ENCODE measurements at places on chromosomes 3 and 15.

GRCh38 chr15:80439140-80439539 is 35.0 kb downstream of the ARNT2 start:
- no peak for DNase-seq

DNA sequence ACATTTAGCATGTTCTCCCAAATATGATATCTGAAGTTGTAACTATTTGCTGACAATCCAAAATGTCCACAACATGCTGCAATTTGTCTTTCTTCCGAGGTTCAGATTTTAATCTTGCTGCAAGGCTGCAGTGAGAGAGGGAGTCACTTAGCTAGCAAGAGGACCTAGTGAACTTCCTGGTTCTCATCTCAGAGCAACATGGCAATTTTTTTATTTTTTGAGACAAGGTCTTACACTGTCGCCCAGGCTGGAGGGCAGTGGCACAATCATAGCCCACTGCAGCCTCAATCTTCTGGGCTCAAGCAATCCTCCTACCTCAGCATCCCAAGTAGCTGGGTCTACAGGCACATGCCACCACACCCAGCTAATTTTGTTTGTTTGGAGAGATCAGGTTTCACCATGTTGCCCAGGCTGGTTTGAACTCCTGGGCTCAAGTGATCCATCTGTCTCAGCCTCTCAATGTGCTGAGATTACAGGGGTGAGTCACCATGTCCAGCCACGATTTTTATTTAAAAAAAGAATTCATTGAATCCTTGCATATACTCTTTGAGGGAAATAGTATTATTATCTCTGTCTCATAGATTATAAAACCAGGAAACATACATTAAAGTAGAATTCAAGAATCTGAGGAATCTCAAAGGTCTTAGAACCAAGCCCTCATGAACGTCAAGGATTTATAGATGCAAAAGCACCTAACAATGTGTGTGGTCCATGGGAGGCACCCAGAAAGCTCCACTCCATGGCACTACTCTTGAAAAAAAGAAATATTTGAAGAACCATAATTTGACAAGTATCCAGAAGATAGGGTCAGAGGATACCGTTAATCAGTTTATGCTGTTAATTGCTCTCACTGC is 9.1 kb downstream of the HDC start:
- no peak for DNase-seq

DNA sequence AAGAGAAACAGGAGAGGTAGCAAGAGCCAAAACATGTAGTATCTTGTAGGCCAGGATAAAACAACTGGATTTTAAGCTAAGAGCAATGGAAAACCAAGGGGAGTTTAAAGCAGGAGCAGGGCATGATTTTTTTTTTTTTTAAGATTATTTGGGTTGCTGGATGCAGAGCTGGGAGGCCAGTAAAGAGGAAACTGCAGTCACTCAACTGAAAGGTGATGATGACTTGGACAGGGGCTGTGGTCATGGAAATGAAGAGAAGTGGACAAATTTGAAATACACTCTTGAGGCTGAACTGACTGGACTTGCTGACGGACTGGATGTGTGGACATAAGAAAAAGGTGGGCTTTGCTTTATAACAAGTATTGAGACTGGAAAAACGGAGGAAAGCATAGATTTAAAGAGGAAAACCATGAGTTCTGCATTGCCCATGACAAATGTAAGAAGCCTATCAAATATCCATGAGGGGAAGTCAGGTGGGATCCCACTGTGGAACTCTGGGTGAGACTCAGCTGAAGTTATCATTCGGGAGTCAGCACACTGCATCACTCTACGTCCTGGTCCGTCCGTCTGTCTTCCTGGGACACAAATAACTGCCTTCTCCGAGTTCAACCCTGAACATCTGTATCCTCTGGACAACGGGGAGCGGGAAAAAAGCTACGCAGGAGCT is 688 bp downstream of the XPC start:
- no peak for DNase-seq

DNA sequence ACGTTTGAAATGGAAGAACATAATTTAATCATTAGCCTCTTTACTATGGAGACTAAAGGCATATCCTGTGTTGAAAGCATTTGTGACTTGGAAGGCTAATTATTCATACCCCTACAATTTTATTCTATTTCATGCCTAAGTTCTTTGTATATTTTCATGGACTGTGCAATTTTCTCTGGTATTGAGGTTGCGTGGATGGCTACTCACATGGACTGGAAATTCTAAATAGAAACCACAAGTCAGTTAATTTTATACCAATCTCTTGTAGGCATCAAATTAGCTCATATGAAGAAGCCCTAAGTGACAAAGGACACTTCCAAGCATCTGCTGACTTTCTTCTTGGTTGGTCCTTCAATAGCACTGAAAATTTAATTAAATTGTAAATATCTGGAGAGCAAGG is 1353.5 kb downstream of the ROBO1 start:
- DNase-seq = no peak

- DNase-seq = no peak
These were observed 59.6 kb downstream of the ZBTB20 start for GRCh38 chr3:115087512-115087911.

GRCh38 chr3:116863822-116864589 is 154.4 kb downstream of the TUSC7 start:
- DNase-seq = no peak

DNA sequence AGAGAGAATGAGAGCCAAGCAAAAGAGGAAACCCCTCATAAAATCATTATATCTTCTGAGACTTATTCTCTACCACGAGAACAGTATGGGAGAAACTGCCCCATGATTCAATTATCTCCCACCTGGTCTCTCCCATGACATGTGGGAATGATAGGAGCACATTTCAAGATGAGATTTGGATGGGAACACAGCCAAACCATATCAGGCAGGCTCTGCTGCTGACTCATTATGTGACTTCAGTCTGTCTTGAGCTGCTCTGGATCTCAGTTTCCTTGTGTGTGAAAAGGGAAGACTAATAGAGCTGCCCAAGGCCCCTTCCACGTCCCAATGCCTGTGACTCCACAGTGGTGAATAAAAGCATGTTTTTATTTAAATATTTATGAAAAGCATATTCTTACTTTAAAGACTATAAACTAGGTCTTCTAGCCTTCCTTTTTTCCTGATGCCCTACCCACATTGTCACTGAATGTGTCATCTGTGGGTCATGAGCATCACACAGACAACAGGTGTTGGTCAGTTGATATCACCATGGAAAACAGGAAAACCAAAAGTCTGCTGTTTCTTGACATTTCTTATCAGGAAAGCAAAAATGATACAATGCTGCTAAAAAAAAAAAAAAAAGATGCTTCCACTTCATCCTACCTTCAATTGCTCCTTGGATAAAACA is 96.0 kb upstream of the PPP2R3A start:
- no peak for DNase-seq

GRCh38 chr3:65633018-65633638 is 405.6 kb downstream of the MAGI1 start:
- DNase-seq = no peak

DNA sequence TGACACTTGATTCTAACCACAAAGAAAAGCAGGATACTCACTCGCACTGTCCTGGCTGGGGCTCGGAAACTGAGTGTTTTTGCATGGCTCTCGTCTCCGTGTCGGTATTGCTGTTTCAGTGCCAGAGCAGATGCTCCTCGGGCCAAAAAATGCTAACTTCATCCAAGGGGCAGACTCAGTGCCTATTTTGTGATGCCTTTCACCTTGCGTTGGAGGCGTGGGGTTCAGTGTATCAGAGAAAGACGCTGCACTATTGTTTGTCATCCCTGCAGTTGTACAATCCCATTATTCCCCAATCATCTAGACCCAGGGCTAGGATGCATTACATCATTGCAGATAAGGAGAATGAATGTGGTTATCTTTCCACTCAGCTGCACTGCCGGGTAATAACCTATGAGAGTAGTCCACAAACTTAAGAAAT is 1.4 kb downstream of the CACNA2D3 start:
- no peak for DNase-seq

DNA sequence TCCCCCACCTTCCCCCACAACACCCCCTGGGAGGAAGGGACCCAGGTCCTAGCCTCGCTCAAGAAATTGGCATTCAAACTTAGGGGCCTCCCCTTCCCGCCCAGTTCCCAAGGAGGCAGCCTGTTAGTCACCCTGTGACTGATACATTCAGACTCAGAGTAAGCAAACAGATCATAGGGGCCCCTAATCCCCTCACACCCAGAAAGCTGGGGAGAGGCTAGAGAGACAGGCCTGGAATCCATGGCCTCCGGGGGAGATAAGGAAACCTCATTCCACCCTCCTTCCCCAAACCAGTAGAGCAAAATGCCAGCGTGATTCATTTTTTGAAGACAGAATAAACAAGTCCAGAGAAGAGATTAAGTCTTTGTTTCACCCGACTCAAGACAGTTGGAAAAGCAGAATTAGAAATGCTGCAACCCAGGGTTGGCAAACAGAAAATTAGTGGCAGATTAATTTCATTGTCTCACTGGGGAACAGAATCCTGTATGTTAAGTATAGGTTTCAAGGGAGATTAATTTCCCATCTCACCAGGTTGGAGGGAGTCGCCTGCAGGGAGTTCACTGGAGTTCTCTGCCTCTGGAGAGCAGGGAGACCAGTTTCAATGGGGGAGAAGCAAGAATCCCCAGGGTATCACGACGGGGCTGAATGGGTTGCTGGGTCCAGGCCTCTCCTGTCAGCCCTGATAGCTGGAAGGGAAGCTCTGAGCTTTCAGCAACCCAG is 268.3 kb downstream of the UACA start:
- no peak for DNase-seq

DNA sequence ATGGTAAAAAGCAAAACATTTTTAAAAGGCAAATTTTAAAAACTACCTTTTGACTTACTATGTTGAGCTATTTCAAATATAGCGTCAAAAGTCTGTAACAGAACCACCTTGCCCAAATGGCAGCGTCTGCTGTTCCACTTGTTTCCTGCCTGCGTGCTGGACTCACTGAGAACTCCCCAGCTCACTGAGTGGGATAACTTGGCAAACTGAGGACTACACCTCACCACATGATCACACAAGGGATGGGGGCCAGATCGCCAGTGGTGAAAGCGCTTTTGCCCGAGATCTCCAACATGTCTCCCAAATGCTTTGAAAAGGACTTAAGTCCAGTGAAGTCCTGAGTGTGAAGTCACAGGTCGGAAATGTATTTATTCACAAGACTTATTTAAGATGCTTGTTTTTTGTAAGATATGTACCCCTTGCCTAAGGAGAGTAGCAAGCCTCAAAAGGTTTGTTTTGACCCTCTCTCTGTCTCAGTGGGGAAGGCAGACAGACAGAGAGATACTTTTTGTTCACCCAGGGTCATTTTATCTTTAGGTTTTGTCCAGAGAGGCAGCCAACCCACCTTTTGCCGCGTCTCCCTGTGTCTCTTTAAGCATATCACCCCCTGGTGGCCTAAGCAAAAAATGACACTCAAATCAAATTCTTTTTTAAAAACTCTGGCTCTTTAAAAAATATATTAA is 192.6 kb downstream of the PDZRN3 start:
- DNase-seq = no peak

DNA sequence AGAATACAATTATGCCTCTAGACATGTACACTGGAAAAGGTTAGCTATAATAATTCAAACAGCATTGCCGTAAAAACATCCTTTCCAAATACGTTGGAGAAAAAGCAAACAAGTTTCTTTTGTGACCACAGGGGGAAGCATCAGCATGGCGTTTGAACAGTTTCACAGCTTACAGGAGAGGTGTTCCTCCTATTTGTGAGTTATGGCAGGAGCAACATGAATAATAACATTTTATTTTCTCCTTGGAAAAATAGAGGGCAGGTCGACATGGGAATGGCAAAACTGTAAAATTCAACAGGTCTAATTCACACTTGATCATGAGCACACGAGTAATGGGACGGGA is 39.7 kb upstream of the GADL1 start:
- DNase-seq = no peak

- no peak for DNase-seq
These were observed 110.5 kb upstream of the RAP2B start for GRCh38 chr3:153051427-153052095.

- DNase-seq = no peak
These were observed 9.6 kb upstream of the RASA2 start for GRCh38 chr3:141477224-141477623.

DNA sequence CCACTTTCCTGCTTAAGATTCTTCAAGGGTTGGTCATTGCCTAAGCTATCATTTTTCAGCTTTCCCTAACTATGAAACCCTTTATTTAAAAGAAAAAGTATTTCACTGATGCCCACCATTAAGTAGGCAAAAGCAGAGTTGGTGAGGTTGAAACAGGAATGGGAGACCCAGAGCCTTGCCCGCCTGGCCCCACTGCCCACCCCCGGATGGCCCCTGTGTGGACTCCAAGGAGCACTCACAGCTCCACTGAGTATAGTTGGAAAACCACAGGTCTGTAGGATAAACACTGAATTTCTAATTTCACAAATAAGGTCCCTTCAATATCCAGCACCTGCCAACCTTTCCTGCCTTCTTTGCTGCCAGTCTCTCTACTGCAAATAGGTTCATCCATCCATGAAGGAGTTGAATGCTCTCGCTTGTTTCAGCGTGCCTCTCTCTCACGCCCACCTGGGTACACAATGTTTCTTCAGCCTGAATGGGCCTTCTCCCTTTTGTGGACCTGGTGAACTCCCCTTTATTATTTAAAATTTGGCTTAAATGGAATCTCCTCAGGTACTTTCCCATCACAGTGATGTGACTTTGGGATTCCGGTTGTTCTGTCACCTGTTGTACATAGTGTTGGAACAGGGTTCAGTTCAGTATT is 8.7 kb upstream of the ACAP2 start:
- no peak for DNase-seq

GRCh38 chr3:194868831-194869230 is 183.1 kb downstream of the FAM43A start:
- DNase-seq = no peak

- DNase-seq = no peak
These were observed 62.0 kb upstream of the GCNT3 start for GRCh38 chr15:59549301-59550185.

DNA sequence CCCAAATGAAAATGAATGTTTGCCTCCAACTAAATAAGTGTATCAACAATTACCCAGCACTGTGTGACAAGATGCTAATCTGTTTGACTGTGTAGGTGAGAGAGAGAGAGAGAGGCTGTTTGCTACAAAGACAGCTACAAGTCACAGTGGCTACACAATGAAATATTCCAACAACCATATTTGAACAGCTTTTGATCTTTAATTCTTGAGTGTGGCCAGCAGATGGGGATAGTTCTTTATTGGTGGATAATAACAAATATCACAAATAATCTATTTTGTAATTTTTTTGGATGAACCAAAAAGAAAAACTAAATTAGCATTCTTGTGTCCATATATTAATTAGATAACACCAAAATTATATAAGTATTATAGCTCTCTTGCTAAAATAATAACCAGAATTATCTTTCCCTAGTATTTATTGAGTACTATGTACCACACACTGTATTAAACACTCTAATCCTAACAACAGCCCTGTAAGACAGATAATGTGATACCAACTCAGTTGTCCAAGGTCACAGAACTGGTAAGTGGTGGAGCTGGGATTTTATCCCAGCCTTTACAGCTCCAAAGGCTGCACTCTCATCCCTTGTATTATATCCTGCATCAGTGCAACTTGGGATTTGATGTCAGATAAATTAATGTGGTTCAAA is 61.9 kb upstream of the C3orf80 start:
- DNase-seq = no peak

GRCh38 chr3:120396469-120396868 is 47.3 kb upstream of the LRRC58 start:
- DNase-seq = no peak

- no peak for DNase-seq
These were observed 343.5 kb upstream of the RGMA start for GRCh38 chr15:93432474-93432873.

Measured in activated CD4-positive, alpha-beta T cell treated with anti-CD3 and anti-CD28 coated beads for 4 hours (primary cell).